ENCODE measurements at places on chromosomes 13 and 19. TPM values are rescaled to one million over a fixed set of nuclear protein-coding genes. Genes with fewer than 3 reads are reported as not detected.

DNA sequence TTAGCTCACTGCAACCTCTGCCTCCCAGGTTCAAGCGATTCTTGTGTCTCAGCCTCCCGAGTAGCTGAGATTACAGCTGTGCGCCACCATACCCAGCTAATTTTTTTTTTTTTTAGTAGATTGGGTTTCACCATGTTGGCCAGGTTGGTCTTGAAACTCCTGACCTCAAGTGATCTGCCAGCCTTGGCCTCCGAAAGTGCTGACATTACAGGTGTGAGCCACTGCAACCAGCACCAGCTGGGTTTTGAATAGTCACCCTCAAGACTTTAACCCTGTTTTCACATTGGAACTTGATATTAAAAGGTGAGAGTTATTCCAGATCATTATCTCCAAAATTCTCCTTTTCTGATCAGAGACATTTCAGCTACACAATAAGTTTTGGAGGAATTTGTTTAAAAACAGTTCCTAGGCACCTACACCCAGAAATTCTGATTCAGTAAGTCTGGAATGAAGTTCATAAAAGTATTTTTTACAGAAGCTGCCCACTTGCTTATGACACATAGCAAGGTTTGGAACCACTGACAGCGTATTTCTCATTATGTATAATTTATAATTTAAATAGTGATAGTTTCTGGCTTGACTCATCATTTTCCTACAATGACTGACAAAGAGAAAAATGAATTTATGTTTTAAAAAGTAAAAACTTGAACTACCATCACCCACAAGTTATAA lies 417.3 kb downstream of the DIAPH3 start:
- DNase-seq, result no peak

DNA sequence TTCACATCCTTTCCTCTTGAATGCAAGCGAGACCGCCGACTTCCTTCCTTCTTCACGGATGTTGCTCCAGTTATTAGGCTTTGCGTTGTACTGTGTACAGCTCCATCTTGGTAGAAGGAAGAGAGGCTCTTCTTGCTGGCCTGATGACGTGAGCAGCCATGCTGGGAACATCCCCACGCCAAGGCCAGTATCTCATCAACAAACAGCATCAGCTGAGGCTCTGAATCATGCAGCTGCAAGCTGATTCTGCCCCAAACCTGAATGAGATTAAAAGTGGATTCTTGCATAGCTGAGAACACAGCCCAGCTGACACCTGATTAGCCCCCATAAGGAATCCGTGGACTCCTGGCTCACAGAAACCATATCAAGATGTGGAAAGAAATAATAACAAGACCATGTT lies 809.6 kb downstream of the EFNB2 start:
- DNase-seq, result no peak

DNA sequence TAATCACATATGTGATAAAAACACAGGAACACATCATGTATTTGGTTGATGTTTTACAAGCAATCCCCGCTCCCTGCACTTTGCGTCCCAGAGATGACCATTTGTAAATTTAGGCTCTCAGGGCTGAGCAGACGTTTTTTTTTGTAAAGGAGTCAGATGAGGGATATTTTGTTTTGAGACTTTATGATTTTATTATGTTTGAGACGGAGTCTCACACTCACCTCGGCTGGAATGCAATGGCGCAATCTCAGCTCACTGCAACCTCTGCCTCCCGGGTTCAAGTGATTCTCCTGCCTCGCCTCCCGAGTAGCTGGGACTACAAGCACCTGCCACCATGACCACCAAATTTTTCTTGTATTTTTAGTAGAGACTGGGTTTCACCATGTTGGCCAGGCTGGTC lies 1.4 kb downstream of the TLE6 start:
- no peak for DNase-seq

SLC25A41 gene
- total RNA-seq, result not detected

ATP8B3 gene
- 0.46 TPM for total RNA-seq

NOP53 gene
- total RNA-seq, result 153 TPM

PVR gene
- total RNA-seq, result 32.1 TPM

Data from Right ventricle myocardium superior (tissue), 1 donor.